ENCODE measurements at places on chromosomes 13 and 19.

- DNase-seq, result no peak
These were observed 219.5 kb downstream of the TEX29 start for GRCh38 chr13:111539791-111540446.

DNA sequence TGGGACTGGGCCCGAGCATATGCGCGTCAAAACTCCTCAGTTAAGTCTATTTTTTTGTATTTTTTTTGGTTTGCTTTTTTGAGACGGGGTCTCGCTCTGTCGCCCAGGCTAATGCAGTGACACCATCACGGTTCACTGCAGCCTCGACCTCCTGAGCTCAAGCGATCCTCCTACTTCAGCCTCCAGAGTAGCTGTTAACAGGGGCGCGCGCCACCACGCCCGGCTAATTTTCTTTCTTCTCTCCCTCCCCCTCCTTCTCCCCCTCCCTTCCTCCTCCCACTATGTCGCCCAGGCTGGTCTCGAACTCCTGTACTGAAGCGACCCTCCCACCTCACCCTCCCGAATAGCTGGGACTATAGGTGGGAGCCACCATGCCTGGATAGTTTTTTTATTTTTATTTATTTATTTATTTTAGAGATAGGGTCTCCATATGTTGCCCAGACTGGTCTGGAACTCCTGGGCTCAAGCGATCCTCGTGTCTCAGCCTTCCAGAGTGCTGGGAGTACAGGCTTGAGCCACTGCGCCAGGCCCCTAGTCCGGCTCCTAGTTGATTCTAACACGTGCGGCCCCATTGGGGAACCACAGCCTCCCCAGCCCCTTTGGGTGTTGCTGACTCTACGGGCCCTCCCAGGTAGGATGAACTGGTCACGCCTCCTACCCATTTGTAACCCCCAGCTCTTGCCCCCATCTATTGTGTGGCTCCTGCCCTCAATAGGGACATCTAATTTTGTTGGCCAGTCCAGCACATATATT, 806 bp upstream of the ZNF837 start:
- DNase-seq, result no peak

DNA sequence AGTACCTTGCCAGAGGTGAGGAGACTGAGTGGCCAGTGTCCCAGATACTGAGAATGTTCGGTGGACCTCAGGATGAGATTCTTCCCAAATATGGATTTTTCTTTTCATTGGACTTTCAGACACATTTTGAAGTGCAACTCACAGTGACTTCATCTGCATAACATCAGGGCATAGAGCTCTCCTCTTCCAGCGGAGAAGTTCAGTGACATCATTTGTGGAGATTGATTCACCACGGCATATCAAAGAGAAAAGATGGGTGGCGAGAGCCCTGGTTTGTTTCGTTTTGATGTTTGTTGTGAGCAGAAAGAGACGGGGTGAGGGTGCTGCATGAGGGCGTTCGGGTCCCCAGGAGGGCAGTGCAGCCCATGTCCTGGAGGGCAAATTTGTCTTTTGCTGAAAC, 120.1 kb upstream of the GPR12 start:
- no peak for DNase-seq

GRCh38 chr13:44394658-44395057, 21.0 kb downstream of the SERP2 start:
- DNase-seq, result no peak

- no peak for DNase-seq
These were observed 292.6 kb downstream of the TDRD3 start for GRCh38 chr13:60689571-60689970.

DNA sequence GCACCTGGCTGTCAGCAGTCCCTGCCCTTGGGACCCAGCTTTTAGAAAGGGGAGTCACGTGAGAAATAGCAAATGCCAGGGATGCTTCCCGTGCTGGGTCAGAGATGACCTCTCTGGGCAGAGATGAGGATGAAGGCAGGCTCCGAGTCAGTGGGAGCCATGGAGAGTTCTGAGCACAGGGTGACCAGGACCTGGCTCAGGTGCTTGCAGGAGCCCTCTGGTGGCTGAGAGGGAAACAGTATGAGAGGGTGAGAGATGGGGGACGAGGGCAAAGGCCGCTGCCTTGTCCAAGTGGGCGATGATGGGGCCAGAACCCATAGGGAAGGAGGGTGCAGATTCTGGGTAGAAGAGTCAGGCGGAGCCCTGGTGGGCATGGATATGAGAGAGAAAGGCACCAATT, 15.8 kb downstream of the TMED1 start:
- peak; percentile 33 for DNase-seq

DNA sequence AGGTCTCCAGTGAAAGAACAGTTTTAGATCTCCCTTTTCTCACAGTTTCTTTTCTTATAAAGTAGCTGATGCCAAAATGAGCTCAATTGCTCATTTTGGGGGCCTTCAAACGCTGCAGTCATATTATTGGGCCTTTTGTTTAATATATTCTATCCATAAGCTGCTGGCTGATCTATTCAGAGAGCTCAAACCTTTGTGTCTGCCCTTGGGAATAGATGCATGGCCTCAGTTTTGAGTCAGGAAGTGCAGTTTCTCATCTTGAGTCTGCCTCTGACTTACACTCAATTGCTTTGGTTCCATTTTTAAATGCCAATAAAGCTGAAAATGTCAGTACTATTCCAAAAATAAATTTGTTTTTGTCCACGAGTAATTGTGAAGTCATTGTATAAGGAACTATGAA, 468.9 kb downstream of the KLF12 start:
- no peak for DNase-seq

- DNase-seq, result no peak
These were observed 605.1 kb upstream of the MIR17HG start for GRCh38 chr13:90742381-90742780.

DNA sequence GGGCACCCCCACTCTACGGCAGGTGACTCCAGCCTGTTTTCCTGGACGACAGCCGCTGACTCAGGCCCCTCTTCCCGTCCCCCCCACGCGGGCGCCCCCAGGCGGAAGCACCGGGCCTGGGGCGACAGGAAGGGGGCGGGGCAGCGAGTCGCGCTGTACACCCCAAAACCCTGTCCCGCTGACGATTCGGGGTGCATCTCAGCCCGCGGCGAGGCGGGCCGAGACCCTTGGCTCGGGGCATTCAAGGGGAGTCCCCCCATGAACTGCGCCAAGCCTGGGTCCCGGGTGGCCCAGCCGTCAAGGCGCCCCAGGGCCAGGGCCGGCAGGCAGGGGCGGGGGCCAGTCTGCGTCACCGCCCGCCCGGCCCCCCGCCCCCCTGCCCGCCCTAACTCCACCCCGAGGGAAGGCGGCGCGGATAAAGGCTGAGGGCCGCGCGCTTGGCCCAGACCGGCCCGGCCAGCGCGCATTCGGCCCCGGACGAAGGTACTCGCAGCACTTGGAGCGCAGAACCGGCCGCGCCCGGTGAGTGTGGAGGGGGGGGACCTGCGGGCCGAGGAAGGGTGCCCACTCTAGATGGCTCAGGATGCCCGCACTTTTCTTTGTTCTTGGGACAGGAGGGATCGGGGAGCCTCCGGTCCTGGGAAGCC, at the start of gene MIDN:
TSS of gene MIDN (plus strand) at position 445 of the 647 bp plus-strand sequence. CDS start 1,714 bp downstream, outside the sequence.
- peak; percentile 89 for DNase-seq

DNA sequence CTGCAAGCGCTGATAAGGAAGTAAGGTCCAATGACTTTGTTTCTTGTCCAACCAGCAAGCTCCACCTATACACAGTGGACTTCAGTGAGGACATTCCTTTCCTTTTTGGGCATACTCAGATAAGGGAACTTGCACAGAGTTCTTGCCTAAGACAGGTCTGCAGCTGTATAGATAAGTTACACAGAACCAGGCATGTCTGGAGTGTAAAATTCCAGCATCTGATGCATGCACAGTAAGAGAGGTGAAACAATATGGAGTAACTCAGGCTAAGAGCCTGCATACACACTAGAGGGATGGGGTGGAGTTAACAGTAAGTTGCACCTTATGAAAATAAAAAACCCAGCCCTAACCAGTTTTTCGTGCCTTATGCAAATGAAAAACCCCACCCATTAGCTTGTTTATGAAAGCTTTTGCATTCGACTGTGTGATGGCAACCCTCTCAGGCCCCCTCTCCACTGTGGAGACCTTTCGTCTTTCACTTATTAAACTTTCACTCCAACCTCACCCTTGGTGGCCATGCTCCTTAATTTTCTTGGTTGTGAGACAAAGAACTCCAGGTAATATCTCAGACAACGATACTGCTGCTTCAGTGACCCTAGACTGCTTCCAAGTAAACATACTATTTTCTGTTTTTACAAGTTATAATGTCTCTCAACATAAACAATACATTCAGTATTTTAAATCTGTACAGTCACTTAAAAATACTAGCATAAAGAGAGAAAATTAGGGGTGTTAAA, 2859.0 kb upstream of the PCDH20 start:
- no peak for DNase-seq

DNA sequence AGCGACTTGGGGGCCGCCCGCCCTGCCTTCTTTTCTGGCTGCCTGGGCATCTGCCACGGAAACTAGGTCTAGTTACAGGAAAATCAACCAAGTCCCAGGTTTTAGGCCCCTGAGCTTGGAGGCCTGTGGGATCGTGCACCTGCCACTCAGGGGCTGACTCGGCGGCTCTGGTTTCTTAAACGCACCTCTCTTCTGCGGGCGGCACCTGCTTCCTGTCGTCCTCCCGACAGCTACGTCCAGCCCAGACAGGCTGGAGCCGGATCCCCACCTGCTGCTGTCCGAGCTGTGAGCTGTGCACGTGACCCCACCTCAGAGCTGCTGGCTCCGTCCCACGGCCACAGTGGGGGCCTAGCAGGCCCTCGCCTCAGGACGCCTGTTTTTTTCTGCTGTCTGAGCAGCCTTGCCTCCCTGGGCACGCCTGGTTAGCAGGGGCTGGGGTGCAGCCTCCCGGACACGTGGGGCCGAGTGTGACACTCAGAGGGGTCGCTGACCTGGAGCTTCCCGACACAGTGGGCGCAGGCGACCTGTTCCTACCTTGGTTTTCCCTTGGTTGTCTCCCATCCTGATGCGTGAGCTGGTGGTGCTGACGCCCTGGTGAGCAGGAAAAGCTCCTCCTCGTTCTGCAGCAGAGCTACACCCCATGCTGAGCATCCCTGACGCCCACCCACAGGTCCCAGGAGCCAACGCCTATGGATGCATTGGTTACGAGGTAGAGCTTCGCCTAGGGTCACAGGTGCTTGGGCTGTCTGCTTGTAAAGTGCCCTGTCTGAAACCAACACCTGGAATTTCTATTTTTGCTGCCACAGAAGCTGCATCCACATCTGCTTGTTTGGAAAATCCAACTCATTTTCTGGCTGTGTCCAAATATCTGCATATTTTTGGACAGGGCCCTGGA, 17.5 kb downstream of the TMEM255B start:
- DNase-seq, result no peak

DNA sequence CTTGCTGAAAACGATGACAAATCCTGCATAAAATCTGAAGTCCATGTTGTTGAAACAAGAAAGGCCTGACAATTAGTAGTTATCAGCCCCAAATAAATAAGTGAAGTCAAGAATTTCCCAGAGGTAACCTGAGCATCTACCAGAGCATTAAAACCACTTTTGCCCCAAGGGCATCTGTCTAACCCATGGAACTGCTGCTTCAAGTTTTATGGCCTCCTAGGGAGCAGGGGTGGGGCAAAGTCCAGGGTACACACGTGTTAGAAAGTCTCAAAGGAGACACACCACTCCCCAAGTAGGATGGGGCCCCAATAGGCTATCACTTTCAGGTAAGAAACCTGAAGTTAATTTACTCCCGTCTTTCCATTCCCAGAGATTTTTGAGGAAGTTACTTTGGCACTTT, 81.1 kb downstream of the CACNA1A start:
- no peak for DNase-seq
